ENCODE measurements at places on chromosomes 11 and 22. TPM values are rescaled to one million over a fixed set of nuclear protein-coding genes. Genes with fewer than 3 reads are reported as not detected.
A peak's percentile ranks its signal among the peaks of the same experiment; 100 is the strongest.

DNA sequence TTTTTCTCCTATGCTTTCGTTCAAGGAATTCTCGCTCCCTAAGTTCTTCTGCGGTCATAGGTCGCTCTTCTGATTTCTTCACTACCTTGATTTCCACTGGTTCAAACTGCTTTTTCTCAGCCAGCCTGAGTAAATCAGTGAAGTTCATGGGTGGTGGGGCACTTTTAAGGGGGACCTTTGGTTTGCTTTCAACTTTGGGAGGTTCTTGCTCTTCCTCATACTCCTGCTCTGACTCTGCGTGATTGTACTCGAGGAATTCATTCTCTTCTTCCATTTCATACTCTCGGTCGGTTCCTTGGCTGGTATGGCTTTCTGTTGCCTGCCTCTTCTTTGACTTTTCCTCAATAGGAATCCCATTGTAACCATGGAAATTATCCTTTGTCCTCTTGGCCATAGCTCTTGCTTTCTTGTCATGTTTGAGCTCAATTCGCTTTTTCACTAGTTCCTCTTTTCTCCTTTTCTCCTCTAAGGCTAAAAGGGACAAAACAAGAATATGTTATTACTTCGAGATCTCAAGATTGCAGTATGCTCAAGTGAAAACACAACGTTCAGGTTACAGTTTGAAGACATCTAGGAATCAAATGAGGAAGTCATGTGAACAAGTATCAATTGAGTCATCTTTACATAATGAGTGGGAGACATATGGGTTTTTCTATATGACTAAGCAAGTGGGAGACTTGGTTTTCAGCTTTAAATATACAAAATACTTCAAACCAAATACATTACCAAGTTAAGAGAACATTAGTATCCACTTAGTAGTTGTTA lies 16.2 kb downstream of the MISFA start:
- DNase-seq = no peak

DNA sequence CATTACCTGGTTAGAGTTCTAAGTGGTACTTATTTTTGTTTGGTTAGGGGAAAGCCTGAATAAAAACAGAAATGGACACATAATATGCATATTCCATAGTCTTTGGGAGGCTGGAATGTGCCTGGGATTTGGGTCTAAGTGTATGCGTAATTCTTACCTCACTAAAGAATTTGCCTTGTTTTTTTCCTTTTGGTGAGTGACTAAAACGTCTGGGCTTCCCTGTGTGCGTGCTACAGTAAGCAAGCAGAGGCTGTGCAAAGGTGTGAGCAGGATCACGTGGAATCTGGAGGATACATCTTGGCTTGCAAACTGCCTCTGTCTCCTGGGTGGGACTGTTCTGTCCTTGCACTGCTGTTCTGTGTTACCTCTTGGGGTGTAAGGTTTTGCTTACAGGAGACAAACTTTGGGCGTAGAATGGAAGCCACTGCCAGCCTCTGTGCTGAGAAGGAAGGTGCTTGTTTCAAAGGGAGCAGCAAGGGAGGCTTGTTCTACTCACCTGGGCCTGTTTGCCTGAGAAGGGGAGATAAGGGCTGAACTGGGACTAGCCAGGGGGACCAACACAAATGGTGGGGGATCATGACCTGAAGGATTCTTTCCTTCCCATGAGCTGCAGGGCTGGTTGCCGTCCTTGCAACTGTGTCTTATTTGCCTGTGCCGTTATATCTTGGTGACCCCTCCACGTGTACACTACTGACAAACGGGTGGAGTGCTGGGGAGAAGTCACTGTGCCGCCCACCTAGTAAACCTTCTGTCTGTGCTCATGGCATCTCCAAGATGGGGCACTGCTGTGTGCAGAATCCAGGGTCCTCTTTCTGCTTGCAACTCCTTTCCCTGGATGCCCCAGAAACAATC lies 4.5 kb downstream of the NEAT1 start:
- DNase-seq = peak; percentile 72

GRCh38 chr11:94144216-94144615 lies 15.6 kb downstream of the PANX1 start:
- no peak for DNase-seq

SSTR3 gene
- 0.11 TPM for total RNA-seq

DNA sequence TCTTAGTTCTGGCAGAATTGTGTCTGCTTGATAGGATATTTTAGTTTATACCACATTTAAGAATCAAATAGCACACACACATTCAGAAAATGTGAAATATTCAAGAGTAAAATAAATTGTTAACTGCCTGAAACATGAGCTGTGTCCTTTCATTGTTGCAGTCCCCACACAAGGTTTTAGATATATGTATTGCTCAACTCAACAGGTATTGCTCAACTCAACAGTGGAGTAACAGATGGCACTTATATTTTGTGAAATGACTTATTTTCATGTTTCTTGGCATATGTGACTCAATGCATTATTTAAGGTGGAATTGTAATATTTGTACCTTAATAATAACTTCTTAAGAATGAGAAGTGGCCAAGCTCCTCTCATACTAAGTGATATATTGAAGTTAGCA lies 760.3 kb downstream of the CNTN5 start:
- no peak for DNase-seq

DNA sequence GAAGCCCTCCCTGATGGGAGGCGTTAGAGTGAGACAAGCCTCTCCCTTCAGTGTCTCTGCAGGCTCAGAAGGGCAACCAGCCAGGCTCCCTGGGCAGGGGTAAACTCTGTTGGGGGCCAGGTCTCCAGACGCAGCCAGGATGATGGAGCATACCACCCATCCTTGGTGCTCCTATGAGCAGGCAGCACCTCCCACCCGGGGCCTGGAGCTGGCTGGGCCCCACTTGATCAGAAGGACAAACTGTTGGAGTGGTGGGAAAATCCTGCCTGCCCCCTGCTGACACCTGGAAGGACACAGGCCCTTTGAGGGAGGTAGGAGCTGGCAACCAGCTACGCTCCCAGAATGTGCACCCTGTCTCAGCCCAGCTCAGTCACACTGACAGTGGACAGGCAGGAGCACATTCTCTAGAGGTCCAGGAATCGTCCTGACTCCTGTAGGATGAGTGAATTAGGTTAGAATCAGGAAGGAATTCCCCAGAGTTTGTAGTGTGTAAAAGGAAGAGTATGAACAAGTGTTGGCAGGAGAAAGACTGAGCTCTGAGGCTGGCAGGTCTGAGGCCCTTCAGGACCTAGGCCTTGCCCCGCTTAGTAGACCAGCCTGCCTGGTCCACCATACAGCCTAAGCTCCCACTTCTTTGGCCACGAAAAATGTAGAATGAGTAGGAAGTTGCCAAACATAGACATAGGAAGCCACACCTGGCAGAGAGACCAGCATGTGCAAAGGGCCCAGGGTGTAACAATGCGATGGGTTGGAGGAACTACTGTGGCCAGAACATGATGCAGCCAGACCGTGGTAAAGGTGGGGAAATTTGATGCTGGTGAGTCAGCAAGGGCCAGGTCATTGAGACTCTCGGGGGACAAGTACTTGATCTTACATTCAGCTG lies 19.1 kb downstream of the ARHGEF17 start:
- DNase-seq = no peak

TMEM191B gene
- 2.4 TPM for total RNA-seq

- no peak for DNase-seq
Measured at GRCh38 chr11:30861531-30861930, 275.4 kb upstream of the MPPED2 start.

DNA sequence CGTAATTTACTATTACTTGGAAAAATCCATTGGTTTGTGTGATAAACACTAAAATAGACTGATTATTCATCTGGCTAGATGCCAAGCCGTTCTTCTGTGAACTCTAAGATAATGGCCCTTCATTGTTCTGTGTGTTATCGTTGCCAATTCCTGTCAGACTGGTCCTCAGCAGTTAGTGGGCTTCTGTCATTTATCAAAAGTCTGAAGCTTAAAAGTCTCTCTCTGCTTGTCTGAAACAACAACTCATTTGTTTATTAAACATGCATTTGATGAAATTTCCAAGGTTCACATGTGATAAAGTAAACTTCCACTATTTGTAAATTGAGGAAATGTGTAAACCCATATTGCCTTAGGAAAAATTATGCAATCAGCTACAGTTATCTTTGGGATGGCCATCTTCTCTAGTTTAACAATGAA lies 21.1 kb upstream of the RDX start:
- no peak for DNase-seq

DNA sequence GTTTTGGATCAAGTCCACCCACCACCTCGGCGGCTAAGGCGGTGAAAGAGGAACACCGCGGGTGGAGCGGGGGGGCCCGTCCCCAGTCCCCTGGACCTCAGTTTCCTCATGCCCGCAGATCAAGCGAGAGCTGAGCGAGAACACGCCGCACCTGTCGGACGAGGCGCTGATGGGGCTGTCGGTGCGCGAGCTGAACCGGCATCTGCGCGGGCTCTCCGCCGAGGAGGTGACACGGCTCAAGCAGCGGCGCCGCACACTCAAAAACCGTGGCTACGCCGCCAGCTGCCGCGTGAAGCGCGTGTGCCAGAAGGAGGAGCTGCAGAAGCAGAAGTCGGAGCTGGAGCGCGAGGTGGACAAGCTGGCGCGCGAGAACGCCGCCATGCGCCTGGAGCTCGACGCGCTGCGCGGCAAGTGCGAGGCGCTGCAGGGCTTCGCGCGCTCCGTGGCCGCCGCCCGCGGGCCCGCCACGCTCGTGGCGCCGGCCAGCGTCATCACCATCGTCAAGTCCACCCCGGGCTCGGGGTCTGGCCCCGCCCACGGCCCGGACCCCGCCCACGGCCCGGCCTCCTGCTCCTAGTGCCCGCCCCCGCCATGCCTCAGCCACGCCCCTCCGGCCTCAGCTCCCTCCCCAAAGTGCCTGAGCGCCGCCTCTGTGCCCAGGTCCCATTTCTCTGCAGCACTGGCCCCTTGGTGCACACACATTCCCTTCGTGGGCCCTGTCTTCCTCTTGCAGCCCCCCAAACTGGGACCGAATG lies 12.7 kb downstream of the MAFF start:
- DNase-seq = peak; percentile 95

IL18 gene
- total RNA-seq = not detected

DNA sequence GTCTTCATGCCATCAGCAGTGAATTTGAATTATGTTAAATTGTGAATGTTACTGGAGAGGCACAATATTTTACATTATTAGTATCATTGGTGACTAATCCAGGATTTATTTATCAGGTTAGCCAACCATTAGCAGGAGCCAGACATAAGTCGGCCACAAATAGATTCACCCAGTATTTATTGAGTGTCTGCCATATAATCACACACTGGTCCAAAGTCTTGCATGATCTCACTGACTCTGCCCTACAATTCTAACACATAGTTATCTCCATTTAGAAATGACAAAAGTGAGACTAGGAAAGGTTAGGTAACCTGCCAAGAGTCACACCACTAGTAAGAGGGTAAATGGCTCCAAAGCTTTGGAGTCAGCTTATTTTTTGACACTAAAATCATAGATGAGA lies 179.6 kb downstream of the BLID start:
- no peak for DNase-seq

- no peak for DNase-seq
Measured at GRCh38 chr11:102267609-102268008, 49.7 kb upstream of the BIRC3 start.

SNX32 gene
- total RNA-seq = 0.84 TPM

GRCh38 chr11:117833401-117833891 lies 8.9 kb upstream of the FXYD2 start:
- DNase-seq = peak; percentile 46

DNA sequence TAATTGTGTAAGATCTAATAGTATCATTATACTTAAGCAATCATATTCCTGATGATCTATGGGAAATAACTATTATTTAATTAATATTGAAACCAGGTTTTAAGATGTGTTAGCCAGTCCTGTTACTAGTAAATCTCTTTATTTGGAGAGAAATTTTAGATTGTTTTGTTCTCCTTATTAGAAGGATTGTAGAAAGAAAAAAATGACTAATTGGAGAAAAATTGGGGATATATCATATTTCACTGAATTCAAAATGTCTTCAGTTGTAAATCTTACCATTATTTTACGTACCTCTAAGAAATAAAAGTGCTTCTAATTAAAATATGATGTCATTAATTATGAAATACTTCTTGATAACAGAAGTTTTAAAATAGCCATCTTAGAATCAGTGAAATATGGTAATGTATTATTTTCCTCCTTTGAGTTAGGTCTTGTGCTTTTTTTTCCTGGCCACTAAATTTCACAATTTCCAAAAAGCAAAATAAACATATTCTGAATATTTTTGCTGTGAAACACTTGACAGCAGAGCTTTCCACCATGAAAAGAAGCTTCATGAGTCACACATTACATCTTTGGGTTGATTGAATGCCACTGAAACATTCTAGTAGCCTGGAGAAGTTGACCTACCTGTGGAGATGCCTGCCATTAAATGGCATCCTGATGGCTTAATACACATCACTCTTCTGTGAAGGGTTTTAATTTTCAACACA lies 6.4 kb downstream of the BIRC3 start:
- no peak for DNase-seq

DNA sequence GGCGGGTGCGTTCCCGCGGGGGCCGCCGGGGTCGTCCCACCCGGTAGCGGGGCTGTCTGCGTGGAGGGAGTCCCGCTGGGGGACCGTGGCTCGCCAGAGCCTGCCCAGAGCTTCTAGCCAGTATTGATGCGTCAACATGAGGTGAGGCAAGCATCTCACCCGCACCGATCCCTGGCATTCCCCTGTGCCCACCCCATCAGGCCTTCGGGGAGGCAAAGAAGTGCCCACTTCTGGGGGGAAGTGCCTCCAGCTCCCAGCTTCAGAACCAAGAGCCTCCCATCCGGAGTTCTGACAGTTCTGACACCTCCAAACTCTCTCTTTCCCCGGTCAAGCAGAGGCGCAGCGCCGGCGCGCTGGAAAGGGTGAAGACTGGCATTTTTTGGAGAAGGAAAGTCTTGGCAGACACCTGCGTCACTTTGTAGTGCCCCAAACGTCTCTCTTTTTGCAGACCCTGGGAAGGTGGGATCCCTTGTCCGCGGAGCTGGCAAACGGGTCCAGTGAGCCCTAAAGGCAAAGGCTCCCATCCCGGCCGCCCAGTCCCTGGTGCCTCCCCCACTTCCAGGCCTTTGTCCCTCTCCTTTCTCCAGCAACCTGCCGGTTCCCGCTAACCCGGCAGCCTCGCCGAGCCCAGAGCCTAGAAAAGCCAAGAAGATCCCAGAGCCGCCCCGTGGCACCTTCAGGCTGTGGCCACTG lies 3.2 kb upstream of the PAX6 start:
- DNase-seq = peak; percentile 80

DNA sequence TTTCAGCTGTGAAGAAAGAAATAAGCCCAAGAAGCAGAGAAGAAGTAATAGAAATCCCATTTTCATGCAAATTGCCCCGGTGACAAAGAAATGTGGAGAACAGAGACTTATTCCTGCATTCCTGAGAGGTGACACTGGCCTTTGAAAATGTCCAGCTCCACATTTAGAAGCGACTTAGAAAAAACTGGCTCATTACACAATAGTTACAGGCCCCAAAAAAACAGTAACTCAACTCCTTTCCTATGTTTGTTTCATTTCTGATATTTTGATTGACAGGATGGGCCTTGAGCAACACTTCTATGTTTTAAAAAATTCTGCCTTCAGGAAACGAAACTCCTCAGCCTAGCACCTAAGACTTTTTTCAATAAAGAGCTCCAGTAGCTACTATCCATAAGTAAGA lies 726.9 kb upstream of the TENM4 start:
- no peak for DNase-seq

DNA sequence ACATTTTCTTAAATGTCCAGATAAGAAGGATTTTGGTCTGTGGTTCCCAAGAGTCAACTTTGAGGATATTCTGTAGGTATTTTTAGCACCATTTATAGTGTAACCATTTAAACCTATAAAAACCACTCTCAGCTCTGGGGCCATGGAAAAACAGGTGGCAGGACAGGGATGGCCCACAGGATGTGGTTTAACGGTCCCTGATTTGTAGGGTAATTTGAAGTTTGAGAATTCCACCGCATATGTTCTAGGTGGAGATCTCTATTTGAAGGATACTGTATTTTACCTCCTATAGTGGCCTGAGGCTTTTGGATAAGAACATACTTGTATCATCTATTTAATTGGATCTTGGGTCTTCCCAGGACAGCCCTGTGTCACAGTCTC lies 62.4 kb upstream of the IGLL5 start:
- DNase-seq = no peak
